ENCODE measurements at places on chromosomes 7 and 10.

DNA sequence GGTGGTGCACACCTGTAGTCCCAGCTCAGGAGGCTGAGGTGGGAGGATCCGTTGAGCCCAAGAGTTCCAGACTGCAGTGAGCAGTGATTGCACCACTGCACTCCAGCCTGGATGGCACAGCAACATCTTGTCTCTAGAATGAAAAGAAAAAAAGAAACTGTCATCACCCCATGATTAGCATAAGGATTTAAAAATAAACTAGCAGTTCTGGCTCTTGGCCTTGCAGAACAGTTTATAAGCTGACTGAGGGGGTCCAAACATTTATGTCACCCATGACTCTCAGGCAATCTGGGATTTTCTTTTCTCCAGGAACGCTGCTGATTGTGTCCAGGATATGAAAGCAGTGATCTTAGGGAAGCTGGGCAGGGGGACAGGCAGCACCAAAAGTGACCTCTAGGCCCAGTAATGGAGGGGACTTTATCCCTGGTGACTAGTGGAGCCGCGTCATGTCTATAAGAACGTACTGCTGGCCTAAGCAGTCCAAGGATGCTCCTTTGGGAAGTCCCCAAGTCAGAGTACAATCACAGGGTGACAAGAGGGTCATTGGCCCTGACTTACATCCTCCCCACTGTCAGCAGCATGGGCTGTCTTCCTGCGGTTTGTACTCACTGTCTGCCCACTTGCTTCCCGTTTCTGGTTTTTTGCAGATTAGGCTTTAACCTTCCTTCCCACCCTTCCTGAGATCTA, 177.4 kb downstream of the ARHGAP12 start:
- no peak for DNase-seq

DNA sequence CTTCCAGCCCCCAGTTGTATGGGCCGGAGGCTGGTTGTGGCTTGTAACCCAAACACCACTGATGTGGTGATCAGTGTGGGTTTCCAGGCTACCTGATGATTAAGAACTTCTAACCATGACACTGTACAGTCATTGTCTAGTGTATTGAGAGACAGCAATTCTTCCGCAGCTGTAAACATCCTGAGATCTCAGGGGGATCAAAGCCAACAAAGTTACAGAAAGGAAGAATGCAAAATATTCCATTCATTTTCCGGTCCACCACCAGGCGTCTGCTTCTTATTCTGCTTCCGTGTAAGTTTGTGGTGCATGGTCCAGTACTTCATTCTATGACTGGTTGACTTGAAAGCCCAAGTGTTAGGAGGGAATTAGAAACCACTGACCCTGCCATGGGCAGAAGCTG, 10.3 kb upstream of the GLI3 start:
- DNase-seq, result no peak

DNA sequence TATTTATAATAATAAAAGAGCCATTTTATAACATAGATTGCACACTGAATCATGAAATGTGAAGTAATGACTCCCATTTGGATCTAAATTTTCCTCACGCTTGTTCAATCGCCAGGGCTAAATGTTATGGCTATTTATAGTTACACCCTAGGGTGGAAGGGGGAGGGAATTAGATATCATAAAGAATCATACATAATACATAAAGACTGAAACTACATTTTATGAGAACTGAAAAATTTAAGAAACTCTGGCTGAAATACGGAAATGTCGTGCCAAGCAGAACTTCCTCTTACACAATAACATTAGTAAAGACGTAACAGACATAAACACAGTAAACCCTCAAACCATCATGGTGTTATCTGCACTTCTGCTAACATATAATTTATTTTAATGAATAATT, 327.5 kb upstream of the PHF14 start:
- DNase-seq, result no peak

DNA sequence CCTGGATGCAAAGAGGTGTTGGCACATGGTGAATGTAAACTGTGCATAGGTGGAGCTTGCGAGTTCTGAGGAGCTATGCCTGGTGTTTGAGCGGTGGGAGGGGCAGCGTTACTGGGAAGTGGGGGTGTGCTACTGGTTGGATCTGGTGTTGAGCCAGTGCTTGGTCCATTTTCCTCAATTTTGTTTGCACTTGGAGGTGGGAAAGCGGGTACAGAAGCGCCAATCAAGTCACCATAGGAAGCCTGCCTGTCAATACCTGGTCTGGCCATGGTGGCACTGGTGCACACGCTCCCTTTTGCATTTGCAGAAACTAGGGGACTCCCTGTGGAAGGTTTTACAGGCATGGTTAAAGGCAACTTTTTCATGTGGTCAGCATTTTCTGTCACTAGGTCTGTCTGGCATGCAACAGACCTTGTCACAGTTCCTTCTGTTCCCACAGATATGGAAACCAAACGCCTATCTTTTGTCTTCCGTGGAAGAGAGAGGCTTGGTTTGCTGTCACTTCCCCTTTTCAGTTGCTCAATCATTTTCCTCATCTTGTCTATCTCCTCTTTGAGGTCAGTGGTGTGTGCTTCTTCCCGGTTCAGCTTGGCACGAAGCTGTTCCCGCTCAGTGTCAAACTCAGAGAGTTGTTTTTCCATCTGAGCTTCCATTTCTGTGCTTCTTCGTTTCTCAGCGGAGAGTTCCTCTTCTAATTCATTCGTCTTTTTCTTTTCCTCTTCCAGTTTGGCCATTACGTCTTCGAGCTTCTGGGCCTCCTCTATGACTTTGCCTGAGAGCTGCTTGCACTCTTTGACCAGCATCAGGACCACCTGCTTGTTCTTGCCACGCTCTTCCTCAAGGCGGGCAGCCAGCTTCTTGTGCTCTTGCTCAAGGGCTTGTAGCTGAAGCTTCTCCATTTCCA, 81.1 kb downstream of the CTTNBP2 start:
- no peak for DNase-seq

GRCh38 chr10:48279081-48279751, 4.7 kb upstream of the FRMPD2 start:
- no peak for DNase-seq

DNA sequence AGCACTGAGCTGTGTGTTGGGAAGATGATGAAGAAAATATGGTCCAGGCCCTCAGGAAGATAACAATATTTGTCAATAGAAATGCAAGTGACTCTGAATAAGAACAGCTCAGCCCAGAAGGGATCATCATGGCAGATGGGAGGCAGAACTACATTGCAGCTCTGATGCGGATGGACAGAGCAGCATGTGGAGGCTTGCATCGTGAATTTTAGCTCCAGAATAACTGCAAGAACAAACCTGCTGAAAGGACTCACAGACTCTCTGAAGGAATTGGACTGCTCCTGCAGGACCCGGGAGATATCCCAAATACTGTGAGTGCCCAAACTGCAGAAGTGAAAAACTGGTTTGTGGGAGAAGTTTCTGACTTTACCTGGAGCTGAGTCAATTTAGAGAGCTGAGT, 80.6 kb upstream of the LAMB4 start:
- DNase-seq, result no peak

DNA sequence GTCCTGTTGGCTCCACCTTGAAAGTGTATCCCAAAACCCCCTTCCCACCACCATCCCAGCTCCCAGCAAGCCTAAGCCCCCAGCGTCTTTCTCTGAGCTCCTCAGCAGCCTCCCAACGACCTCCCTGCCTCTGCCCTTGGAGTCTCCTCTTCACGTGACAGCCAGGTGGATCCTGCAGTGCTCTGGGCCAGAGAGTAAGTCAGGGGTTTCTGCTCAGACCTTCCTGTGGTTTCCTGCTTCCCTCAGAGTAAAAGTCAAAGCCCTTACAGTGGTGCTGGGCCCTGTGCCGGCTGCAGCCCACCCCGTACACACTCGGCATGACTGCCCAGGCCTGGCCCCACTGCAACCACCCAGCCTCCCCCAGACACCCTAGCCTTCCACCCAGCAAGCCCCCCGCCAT, 51.9 kb downstream of the OAT start:
- no peak for DNase-seq

DNA sequence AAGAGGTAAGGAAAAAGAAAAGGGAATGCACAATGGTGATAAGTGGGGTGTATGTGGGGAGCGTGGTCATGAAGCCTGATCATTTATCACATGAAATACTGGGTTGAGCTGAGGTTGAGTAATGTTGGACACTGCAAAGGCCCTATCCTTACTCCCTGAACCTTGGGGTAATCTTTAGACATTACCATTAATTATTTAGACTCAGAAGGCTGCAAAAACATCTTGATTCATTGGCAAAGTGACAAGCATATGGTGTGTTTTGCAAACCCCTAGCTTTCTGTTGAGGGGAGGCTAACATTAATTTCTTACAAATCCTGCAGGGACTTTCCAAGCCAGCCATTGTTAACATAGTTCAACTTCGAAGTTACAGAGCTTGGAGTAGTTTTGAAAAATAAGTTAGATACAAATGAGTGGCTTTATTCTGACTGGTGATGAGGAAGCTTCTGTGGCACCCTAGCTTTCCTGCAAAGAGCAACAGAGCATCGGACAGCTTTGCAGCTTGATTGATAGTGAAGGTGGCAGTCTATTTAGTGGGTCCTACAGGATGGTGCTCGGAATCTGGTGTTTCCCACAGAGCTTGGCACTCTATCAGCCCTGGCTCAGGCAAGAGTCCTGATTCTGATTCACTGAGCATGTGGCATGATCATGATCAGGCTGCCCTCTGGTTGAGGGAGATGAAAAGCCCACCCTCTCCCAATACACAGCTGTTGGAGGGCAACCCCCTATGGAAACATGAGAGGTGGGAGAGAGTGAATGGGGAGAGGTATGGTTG, 153.7 kb upstream of the NPVF start:
- DNase-seq, result no peak

GRCh38 chr10:44473146-44473545, 88.2 kb upstream of the CXCL12 start:
- no peak for DNase-seq

- peak; percentile 24 for DNase-seq
These were observed 136.6 kb downstream of the IQUB start for GRCh38 chr7:123397746-123398338.

DNA sequence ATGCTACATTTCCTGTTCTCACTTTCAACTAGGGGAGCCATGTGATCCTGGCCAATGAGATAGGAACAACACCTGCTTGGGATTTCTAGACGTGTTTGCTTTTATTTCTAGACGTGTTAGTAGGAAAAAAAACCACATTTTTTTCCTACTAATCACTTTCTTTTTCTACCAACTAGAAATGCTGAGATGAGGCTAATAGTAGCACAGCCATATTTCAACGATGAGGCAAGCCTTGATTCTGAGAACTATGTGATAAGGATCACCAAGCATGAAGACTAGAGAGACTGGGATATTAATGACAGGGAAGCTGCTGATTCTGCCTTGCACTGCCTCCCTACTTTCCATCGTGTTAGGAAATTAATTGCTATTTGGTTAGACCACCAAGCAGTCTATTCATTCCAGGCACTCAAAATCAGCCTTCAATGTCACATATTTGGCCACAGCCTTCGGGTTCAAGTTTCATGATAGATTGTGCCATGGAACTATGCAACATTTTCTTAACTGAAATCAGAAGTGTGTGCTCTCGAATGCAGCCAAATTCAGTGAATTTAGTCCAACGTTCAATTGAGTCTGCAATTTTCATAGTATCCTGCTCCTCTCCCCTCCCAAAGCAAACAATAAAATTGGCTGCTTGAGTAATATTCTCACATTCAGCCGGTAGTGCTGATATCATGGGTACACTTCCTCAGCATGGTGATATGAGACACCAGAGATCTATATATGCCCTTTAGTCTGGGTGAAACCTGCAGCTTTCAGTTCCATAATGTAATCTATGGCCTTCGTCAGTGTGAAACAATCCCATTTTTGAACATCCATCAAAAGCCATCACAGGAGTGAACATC, 98.1 kb downstream of the GPR37 start:
- DNase-seq, result no peak

DNA sequence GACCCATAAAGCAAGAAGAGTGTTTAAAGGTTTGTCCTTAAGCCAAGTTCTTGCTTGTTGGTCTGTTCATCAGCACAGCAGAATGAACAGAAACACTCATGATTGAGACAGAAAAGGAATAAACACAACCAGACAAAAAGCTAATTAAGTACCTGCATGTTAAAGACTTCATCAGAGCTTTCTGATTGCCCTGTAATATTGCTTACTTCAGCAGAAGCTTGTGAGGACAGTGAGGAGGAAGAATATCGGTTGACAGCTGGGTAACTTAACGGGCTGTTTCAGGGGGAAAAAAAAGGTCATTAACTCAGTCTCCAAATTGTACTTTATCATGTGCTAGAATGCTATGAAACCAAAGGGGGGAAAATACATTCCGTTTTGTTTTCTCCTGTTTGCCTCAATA, 178.7 kb upstream of the IMMP2L start:
- no peak for DNase-seq

DNA sequence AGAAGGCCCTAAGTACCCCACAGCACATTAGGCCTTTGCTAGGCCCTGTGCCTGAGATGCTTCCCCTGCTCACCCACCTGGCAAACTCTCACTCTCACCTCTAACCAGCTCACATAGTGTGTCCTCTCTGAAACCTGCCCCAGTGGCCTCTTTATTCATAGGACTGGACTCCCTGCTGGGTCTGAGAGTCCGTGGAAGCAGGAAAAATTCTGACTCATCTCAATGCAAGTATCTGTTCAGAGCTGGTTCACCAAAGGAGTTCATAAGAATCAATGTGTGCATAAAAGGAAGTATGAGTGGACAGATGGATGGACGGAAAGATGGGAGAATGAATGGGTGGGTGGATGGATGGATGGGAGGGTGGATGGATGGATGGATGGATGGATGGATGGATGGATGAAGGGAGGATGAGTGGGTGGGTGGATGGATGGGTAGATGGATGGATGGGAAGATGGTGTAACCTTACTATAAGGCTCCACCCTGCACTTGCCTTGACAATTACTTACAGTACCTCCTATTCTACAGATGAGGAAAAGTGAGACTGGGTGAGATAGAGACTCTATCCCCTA, 111.2 kb upstream of the ZMIZ1 start:
- DNase-seq, result no peak

- no peak for DNase-seq
These were observed 260.5 kb downstream of the PRPF18 start for GRCh38 chr10:13847201-13847631.

- no peak for DNase-seq
These were observed 36.7 kb downstream of the EGFR start for GRCh38 chr7:55055479-55055878.

- DNase-seq, result no peak
These were observed 43.8 kb downstream of the LRRC18 start for GRCh38 chr10:48895803-48896195.

GRCh38 chr10:108167766-108168165, 1003.3 kb upstream of the SORCS1 start:
- no peak for DNase-seq

GRCh38 chr7:138465046-138465445, 5.0 kb downstream of the TRIM24 start:
- no peak for DNase-seq

DNA sequence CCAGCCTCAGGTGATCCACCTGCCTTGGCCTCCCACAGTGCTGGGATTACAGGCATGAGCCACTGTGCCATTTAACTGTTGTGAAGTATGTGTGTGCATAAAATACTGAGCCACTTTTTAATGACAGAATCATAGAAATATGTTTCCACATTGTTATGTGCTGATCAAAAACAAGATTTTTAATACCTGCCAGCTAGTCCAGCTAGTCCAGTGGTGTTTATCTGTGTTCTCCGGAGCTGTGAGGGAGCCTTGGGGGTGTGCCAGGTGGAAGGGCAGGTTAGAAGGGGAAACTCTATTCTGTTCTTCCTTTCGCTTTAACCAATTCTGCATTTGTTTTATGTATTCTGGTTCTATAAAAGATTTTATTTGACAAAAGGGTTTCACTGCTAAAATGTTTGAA, 7.0 kb downstream of the FAM221A start:
- no peak for DNase-seq
